ENCODE measurements at places on chromosomes 3 and 15.

DNA sequence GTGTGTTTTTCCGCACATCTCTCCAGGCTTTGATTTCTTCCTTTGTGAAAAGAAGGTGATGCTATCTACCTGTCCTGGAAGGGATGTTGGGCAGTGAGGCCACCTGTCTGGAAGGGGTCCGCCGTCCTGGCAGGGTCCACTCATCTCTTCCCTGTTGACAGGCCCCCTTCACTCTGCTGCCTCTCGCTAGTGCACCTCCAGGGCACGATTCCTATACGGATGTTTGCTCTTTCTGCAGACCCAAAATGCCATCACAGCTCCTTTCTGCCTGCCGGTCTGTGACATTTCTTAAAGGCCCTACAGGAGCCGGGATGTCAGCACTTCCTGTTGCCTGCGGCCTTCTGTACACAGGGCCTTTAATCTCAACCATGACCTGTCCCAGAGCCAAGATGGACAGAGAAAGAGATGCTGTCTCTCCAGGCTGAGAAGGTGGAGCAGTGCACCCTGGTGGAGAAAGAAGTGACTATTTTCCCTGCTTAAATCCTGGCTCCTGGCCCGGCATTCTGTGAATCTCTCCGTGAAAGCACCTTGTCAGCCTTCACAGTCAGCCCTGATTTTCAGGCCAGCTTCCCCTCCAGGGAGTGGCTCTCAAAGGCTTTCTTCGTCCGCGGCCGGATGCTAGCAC lies 7.4 kb downstream of the FAM3D start:
- no peak for DNase-seq

GRCh38 chr3:101068876-101069606 lies 75.8 kb upstream of the ABI3BP start:
- DNase-seq, result no peak

GRCh38 chr3:120622870-120623726 lies 27.0 kb downstream of the NDUFB4 start:
- no peak for DNase-seq

DNA sequence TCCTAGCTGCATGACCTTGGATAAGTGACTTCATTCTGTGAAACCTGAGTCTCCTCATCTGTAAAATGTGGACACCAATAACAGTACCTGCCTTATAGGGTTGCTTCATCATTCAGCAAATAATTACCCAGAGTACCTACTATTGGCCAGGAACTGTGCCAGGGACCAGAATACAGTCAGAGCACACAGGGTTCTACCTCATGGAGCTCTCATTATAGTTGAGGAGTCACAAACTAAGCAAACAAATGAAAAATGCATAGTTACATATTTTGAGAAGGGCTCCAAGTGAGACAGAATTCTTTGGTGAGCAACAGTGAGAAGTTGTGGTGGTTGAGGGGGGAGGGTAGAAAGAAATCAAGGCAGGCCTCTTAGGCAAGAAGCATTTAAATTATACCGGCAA lies 308.6 kb upstream of the WNT5A start:
- no peak for DNase-seq

GRCh38 chr3:154040283-154040682 lies 80.9 kb upstream of the ARHGEF26 start:
- no peak for DNase-seq

Measured in caudate nucleus (tissue), 63 donors.